ENCODE measurements at places on chromosomes 1 and 21. TPM values are rescaled to one million over a fixed set of nuclear protein-coding genes. Genes with fewer than 3 reads are reported as not detected.

- DNase-seq, result no peak
Observed at GRCh38 chr1:39103328-39104157, 77.4 kb downstream of the NDUFS5 start.

DNA sequence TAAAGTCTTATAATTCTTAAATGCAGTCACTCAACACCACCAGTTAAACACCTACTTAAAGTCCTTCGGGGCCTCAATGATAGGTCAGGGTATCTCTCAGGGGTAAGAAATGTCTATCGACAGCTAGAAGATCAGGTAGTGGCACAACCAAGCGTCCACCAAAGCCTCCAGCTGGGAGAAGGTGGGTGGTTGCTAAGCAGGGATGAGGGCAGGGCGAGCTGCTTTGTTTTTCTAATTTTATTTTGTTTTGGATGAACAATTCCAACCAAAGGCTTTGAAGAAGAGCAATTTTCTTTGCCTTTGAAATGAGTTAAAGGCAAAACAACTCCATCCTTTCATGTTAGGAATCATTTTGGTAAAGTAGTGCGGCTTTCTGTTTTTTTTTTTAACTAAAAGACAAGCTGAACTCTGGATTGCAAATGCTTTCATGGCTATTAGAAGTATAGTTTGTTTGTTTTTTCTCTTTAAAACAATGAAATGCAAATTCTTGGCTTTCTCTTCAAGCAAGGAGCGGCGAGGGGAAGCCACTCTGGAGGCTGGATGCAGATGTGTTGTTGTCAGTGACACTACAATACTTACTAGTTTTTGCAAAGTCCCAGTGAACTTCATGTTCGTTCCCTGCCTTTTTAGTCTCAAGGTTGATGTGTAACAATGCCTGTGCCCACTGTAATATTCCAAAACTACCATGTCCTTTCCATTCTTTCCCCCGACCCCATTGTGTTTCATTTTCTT lies 106.0 kb downstream of the MRPS6 start:
- no peak for DNase-seq

DNA sequence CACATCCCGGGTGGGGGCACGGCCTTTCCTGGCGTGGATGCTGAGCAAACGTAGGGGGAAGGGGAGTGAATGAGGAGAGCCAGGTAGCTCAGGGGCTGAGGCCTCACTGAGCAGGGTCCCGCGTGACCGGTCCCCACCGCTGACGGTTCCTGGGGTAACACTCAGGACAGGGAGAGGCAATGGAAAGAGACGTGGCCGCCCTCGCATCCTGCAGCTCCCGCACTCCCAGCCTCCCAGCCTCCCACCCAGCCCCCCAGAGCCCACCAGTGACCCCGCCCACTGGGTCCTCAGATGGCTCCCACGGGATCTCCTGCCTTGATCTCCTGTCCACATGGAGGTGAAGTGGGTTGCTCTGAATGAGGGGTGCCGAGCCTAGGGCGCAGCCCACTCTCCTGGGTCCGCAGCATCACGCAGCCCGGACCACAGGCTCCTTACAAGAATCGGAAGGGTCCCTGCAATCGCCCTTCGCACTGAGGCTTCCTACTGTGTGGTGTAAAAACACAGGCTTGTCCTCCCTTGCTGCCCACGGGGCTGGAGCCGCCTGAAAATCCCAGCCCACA lies 2.4 kb downstream of the TSPEAR start:
- no peak for DNase-seq

DNA sequence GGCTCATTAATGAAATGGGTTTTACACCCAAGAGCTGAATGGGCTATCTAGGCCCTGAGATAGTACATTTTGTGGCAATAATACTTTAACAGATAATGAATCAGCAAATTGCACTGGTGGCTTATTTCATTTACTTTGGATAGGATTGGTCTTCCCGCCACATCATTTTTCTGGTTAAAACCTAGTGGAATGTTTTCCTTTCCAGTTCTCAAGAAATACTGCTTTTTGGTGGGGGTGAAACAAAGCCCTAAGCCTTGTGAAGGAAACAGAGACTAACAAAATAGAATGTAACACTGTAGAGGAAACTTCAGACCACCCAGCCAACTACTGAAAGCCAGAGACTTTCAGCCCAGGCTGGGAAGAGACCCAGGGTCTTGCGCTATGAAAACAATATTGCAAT lies 172.2 kb downstream of the HHIPL2 start:
- no peak for DNase-seq

DNA sequence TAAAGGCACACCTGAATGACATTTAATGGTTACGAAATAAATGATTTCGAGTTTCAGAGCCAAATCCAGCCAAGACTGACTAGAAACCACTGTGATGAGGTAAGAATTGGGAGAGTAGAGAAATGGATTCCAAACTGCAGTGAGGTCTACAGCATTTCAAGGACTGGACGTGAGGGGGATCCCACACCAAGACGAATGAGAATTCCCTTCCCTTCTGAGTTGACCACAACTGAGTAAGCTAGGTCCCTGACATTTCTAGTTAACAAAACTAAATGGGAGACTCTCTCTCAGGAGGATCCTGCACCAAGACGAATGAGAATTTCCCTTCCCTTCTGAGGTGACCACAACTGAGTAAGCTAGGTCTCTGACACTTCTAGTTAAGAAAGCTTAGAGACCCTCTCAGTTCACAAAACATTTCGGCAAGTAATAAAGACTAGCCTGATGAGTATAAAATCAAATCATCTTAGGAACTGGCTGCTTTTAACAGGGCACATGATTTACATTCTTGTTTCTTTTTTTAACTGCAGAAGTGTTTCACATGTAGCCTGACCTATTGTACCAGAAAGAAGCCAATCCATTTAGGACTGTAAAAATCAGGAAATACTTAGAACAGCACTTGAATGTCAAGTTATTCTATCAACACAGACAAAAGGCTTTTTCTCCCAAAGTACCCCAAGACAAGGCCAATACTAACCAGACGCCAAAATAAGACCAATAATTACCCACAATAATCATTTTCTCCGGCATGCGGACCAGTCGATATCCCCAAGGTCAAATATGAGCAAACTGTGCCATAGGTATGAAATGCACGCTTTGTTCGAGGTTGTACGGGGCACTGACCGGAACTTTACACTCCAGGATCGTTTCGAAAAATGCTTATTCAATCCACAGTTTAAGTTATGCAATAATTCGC lies 1.4 kb upstream of the SPATA1 start:
- no peak for DNase-seq

DNA sequence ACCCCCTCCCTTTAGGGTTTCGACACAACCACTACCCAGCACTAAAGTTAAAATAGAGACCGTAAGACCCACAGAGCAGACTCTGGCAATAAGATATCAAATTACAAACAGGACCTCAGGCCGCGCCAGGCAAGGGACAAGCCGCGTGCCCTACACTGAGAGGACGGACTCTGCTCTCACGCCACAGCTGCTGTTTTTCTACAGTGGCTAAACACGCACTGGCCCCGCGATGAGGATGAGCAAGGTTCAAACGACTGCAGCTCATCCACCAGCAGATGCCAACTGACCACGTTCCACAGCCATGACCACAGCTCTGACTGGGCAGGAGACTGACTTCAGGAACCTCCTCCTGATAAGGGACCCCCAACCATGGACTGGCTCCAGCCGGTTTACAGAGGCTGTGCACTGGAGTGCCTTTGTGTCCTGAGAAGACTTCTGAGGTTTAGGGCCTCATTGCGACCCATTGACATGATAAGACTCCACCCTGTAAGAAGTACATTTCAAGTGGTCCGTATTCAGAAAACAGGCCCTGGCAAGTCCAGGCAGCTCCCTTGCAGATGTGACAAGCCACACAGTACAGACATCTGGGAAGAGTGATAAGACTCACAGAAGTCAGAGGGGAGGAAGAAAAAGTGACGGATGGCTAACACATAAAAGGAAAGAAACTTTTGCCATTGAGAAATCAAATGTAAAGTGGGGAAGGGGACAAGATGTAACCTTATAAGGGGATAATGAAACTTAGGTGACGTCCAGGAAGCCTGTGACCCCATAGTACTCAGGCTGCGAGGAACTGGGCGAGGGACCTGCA lies 1.5 kb upstream of the KRTAP10-6 start:
- no peak for DNase-seq

DNA sequence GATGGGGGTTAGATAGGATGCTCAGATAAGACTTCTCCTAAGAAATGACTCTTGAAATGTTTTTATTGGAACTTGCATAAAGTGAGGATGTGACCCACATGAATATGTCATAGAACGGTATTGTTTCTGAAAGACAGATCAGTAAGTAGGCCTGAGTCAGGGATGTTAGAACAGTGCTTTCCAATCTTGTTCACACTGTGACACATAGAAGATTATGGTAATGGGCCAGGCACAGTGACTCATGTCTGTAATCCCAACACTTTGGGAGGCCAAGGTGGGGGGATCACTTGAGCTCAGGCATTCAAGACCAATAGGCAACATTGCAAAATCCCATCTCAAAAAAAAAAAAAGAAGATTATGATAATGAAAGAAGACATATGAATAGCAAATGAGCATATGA lies 32.9 kb downstream of the FMO4 start:
- DNase-seq, result no peak

DNA sequence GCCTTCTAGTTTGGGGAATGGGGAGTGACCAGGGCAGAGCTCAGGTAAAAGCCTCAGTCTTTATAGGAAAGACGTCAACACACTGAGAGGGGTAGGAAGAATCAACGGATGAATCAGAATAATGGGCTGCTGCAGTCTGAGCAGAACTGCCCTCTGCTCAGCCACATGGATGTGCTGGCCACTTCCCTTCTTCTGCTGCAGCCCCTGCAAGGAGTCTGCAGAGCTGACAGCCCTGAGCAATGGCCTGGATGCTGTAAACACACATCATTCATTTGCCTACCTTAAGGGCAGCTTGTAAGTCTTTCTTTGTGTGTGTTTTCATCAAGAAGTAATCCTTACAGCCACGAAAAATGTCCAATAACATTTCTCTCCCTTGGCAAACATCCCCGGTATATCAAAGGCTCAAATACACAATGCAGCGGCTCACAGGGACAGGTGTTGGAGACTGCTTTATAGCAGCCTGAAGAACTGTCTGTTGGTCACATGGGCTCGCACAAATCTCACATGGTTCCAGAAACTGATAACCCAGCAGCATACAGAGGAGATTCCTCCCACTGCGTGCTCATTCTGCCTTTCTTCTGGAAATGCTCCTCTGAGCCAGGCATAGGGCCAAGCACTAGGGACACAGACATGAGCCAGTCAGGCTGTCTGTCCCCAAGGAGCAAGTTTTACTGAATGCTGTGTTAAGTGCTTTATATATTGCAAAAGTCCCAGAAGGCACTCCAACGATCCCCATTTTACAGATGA lies 110.1 kb downstream of the HMGB4 start:
- no peak for DNase-seq

- no peak for DNase-seq
Observed at GRCh38 chr1:166282391-166283137, 115.8 kb upstream of the FAM78B start.

GRCh38 chr21:17903029-17903806 lies 84.1 kb upstream of the C21orf91 start:
- no peak for DNase-seq

- DNase-seq, result no peak
Observed at GRCh38 chr1:235737751-235738150, 88.2 kb upstream of the GNG4 start.

DNA sequence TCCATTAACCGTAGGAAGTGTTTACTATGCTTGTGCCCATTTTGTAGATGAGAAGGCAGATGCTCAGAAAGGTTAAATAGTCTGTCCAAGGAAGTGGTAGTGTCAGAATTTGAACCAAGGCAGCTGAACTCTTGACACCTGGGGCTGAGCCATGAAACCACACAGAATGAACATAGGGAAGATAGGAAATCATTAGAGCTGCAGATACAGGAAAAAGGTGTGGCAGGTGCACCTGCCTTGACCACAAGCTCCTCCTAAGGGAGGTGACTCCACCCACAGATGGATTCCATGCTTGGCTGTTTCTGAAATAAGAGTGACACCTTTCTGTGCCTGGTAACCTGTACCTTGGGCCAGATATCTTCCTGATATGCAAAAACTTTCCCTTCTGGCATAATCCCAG lies 69.9 kb upstream of the IGSF21 start:
- DNase-seq, result no peak

DNA sequence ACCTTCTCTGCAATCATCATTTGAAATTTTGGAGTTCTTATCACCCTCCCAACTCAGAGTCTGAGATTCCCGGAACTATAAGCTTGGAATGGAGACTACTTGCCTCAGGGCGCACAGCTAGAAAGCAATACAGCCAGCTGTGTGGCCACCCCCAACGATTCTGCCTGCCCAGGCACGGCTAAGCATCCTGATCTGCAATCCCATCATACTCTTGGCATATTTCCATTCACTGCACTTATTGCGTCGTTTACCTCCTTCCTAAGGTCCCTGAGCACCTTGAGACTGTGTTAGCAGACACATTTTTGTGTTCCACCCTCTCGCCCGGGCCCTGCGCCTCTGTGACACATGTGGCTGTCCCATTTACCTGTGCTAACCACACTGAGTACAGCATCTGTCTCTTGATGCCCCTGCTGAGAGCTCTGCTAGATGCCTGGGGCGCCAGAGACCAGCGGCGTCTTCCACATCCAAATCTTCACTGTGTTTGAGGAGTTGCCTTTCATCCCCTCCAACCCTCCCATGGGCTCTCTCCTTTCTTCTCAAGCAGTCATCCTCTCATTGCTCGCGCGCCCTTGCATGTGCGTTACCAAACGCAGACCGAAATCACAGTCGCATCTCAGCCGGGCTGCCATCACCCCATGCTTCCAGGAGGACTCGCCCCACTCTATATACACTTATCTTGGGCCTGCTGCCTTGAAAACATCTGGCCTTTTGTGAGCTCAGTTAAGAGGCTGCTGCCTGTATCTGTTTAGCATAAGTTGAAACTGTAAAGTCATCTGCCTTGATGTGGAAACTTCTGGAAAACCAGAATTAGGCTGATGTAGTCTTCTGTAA lies 3.5 kb upstream of the CLDN19 start:
- no peak for DNase-seq

GRCh38 chr1:51726051-51726450 lies 109.2 kb downstream of the OSBPL9 start:
- no peak for DNase-seq

DNA sequence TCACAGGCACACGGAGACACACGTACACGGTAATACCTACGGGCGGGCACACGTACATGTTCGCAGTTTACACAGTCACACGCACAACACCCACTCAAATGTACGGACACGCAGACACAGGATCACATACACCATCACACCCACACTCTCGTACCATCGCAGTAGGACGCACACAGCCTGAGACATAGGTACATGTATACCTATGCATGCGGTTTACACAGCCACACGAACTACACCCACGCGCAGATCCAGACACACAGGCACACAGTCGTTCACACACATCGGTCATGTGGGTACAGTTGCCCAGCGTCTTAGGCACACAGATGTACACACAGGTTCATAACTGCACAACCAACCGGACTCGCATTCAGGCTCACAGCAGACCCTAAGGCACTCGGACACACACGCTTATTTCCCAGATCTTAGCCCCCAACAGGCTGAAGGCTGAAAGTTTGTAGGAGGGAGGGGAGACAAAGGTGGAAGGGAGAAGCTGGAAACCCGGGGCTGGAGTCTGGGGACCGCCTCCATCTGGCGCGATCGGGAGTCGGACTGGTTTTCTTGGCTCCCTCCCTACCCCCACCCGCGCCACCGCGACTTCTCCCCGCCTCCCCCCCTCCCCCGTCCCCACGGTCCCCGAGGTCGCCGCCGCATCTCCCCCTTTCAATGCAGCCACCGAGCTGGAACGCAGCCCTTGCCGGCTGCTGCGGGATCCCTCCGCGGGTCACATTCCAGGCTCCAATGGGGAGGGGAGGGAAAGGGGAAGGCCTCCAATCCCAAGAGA lies 51.9 kb upstream of the SYNC start:
- DNase-seq, result peak; percentile 40

FAM72B gene
- 0.68 TPM for total RNA-seq

MPZ gene
- total RNA-seq, result 6.1 TPM

DNAH14 gene
- total RNA-seq, result 1.4 TPM

ST6GALNAC3 gene
- 1.7 TPM for total RNA-seq

NSL1 gene
- total RNA-seq, result 37.8 TPM

ANGPTL7 gene
- total RNA-seq, result not detected
